ENCODE measurements at places on chromosomes 1 and 21. TPM values are rescaled to one million over a fixed set of nuclear protein-coding genes. Genes with fewer than 3 reads are reported as not detected.
A peak's percentile ranks its signal among the peaks of the same experiment; 100 is the strongest.

Gene PTCH2
- 0.93 TPM for total RNA-seq

Gene RIPK4
- total RNA-seq, result not detected

Gene MCOLN2
- 0.29 TPM for total RNA-seq

Gene USH2A
- total RNA-seq, result not detected

Gene SELP
- total RNA-seq, result 13.4 TPM

- DNase-seq, result peak; percentile 84
Observed at GRCh38 chr1:244273845-244274619, 177.7 kb downstream of the ADSS2 start.

DNA sequence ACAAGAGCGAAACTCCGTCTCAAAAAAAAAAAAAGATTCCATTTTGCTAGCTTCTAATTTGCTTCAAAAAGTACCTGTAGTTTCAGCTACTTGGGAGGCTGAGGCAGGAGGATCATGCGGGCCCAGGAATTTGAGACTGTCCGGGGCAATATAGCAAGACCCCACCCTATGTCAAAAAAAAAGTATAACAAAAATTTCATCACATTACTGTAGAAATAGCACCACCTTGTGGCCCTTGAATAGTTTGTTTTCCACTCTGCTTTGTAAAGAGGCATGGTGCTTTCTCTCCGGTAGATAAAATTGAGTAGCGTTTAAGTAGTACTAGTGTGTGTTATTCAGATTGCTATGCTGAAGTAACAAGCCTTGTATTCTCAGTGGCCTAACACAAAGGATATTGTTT is 18.2 kb upstream of the MSTO1 start:
- no peak for DNase-seq

GRCh38 chr21:26115899-26116298 is 54.7 kb downstream of the APP start:
- DNase-seq, result no peak

DNA sequence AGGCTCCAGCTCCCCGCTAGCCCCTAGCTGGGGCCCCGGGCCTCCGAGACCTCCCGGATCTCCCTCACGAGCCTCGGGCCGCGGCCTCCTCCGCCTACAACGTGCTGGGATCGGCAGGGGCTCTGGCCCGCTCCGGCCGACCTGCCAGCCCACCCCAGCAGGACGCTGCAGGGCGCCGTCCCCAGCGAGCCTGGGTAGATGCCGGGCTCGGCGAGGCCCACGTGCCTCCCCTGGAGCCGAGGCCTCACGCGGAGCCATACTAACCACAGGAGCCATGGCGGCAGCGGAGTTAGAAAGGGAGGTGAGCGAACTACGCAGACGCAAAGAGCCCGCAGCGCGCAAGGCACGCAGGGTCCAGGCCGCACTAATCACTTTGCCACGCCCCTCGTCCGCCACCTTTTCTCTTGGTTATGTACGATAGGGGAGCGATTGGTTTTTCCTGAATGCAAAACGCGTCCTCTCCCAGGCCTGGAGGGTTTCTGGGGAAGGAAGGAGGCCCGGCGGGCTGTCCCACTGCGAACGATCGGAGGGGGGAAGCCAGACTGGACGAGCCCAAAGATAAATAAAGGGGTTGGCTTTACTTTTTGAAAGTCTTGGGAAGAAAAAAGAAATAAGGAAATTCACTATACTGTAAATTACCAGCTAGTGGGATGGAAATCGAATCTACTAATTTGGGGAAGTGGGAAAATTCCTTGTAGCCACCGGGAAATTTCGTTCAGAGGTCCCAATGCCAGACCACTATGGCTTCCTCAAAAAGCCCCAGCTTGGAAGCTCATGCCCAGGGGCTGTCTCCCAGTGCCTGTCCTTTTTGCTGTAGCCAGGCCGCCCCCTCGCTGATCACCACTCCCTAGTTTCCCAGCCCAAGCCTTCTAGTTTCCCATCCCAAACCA is at the start of gene RPL22:
Gene RPL22 (minus strand): TSS at position 298 of the 890 bp plus-strand sequence. CDS start 22 bp downstream, at position 276.
- DNase-seq, result peak; percentile 96

DNA sequence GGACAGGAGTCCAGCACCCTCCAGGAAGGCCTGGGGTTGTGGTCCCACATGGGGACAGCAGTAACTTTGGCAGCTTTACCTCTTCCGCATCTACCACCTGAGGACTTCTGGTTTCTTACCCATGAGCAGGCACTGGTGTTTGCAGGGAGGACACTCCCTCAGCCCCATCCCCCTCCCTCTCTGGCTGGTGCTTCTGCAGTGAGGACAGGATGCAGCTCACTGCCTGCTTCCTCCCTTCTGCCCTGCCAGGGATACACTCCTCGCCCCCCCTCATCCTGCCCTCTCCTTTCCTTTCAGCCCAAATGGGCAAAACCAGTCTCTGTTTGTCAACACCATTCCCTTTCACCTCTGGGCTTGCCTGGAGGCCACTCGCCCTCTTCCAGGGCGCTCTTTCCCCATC is 62.4 kb downstream of the KIRREL1 start:
- no peak for DNase-seq

- no peak for DNase-seq
Observed at GRCh38 chr1:194774535-194774934, 1588.1 kb upstream of the B3GALT2 start.

- no peak for DNase-seq
Observed at GRCh38 chr1:2584686-2585317, 1.8 kb upstream of the PRXL2B start.

DNA sequence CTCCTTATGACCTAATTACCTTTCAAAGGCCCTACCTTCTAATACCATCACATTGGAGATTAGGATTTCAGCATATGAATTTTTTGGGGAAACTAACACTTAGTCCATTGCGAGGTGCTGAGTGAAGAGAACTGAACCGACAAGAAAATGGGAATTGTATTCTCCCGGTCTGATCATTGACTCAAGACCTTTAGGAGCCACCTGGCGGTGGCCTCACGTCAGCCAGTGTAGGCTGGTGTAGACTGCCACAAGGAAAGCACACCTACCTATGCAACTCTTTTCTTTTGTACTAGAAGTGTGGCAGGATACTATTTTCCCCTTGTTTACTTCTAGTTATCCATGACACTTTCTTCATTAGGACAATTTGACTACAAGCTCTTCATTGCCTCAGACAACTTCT is 333.5 kb upstream of the B3GALT2 start:
- no peak for DNase-seq

DNA sequence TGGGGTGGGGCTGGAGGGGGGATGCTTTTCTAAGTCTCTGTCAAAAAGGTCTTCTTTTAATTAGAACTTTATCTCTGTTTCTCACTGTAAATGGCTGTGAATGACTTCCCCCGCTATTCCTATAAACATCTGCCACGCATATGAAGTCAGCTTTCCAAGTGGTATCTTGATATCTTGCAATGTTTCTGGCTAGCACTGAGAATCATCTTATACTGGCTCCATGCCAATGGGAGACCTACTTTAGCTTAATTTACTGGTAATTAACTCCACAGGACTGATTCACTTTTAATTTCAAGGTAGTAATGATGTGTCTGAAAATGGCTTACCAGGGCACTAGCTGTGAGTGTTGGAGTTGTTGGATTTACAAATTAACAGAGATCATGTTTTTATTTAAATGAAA is 4.3 kb downstream of the GPR88 start:
- DNase-seq, result no peak

GRCh38 chr1:196567238-196567637 is 41.0 kb downstream of the KCNT2 start:
- no peak for DNase-seq

- no peak for DNase-seq
Observed at GRCh38 chr1:11447903-11448302, 31.1 kb upstream of the DISP3 start.

DNA sequence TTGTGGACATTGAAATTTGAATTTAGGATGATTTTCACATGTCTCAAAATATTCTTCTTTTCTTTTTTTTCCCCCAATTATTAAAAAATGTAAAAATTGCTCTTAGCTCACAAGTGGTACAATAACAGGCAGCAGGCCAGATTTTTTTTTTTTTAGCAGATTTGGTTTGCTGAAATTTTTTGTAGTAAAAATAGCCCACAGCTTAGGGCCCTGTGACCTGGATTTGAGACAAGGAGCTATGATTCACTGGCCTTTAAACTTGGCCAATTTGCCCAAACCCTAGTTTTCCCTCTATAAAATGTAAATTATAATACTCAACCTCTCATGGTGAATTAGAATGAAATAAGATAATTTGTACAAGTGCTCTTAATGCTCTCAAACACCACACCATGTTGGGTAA is 253.8 kb downstream of the DYRK1A start:
- DNase-seq, result no peak

Measured in mesenteric fat pad (tissue), 1 donor.